ENCODE measurements at places on chromosomes 6 and 20.

DNA sequence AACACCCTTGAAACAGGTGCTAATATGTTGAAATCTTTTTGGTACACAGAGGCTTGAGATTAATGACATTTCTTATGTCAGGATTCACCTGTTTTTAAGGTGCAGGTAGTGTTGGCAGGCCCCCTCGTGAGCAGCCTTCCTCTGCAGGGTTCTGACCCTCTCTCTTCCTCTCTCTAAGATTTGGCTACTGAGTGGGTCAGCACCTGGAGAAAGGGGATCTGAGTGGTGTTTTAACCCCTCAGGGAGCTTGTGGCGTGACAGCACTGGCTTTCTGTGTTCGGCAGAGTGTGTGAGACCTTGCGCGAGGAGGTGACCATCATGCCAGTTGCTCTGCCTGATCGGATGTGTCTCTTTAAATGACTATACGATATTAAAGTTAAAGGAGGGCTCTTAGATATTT is 37.1 kb downstream of the HIVEP1 start:
- peak overlapping the region; percentile 94 for H3K27ac ChIP-seq
- peaks cover 61% of the 10 kb centered on the region for H3K4me1 ChIP-seq
- H3K27me3 ChIP-seq = no peaks in the 10 kb centered on the region
- peak overlapping the region; percentile 65 for H3K4me3 ChIP-seq

- no peak overlapping the region for H3K27ac ChIP-seq
- ATAC-seq = no peak
- H3K27me3 ChIP-seq = peaks cover 24% of the 10 kb centered on the region
- no peaks in the 10 kb centered on the region for H3K36me3 ChIP-seq
- H3K4me1 ChIP-seq = no peaks in the 10 kb centered on the region
- H3K4me3 ChIP-seq = no peak overlapping the region
These were observed 14.6 kb upstream of the SLC22A7 start for GRCh38 chr6:43283514-43283901.

DNA sequence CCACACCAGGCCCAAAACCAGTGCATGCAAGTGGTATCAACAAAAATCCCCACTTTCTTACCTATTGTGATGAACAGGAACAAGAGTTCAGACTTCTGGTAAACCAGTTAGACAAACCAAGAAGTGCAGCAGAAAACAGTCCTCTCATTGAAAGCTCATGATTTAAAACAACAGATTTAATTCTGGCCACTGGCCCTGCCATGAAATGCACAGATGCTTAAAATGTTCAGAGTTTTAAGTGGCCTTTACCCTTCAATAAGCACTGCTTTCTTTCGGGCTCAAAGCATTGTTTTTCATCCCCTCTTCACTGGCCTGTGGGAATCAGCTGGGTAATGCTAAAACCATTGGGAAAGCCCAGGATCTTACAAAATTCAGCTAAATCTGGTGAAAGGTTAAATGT is 102.4 kb upstream of the ISM1 start:
- no peak overlapping the region for H3K27ac ChIP-seq
- no peak overlapping the region for H3K4me3 ChIP-seq
- no peaks in the 10 kb centered on the region for H3K36me3 ChIP-seq
- no peak for ATAC-seq
- H3K27me3 ChIP-seq = no peaks in the 10 kb centered on the region

DNA sequence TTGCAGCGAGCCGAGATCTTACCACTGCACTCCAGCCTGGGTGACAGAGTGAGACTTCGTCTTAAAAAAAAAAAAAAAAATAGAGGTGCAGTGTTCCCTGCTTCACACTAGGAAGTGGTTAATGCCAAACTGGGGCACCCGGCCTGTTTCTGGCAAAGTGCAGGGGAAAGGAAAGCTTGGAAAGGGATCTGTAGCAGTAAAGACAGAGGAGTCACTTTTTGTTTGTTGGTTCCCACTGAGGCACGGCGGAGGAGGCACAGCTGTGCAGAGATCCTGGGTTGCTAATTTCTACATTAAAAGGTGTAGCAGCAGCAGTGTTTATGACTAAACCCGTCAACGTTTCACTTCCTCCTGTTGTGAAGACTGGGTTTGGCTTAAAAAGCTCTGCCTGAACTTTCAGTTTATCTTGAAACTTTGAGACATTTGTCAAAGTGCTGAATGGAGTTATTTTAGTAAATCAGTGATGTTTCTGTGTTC is 125.6 kb downstream of the CARMIL1 start:
- no peak overlapping the region for H3K4me3 ChIP-seq
- H3K36me3 ChIP-seq = no peaks in the 10 kb centered on the region
- no peaks in the 10 kb centered on the region for H3K27me3 ChIP-seq
- H3K27ac ChIP-seq = no peak overlapping the region

DNA sequence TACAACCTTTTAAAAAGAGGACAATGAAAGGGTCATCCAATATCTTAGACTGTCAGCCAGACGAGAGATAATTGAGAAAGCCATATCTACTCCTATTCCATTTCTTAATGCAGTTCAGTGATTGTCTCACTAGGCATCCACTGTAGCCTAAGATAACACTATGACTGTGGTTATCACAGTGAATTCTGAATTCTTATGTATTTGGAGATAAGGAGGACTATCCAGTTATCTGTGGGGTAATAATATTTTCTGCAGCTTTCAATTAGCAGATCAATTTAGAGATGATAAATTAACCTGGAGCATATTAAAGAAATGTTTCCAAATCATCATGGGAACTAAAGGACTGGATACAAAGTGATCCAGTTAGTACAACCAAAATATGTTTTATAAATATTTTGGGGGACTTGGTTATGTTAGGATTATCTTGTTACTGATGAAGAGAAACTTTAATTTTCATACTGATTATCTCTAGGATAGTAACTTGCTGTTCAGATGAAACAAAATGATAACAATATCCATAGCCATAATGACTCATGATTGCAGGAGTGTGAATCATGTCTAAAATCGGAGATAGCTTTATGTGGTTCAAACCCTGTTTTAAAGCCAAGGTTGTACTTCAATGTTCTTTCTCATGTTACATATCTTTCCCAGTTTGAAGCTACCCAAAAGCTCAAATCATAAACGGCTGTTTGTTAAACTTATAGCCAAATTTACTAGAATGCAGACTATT is 1152.0 kb downstream of the HACE1 start:
- no peak overlapping the region for H3K27ac ChIP-seq
- H3K27me3 ChIP-seq = peaks cover 3% of the 10 kb centered on the region
- no peaks in the 10 kb centered on the region for H3K36me3 ChIP-seq
- H3K4me1 ChIP-seq = no peaks in the 10 kb centered on the region
- no peak overlapping the region for H3K4me3 ChIP-seq
- ATAC-seq = no peak

DNA sequence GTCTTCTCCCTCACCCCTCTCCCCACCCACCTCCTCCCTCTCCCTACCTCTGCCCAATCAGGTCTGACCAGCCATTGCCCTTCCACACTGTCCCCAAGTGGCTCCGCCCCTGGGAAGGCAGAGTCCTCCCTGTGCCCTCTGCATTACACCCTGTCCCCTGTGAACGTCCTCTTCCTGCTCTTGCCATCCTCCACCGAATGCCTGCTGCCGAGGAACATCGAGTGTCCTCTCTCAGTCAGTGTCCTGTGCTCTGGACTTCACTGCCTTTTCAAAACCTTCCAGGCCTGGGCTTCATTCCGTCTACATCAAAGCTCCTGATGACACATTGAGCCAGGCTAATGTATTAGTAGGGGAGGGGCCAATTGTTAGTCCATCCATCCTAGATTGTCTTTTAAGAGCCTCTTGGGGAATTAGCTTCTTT is 3.3 kb upstream of the PACSIN1 start:
- H3K4me3 ChIP-seq = no peak overlapping the region
- H3K36me3 ChIP-seq = no peaks in the 10 kb centered on the region
- no peak for ATAC-seq
- H3K27ac ChIP-seq = no peak overlapping the region
- H3K27me3 ChIP-seq = peaks cover 11% of the 10 kb centered on the region

GRCh38 chr6:7684076-7684475 is 41.8 kb upstream of the BMP6 start:
- H3K27ac ChIP-seq = no peak overlapping the region
- no peak for ATAC-seq
- H3K4me3 ChIP-seq = no peak overlapping the region
- H3K4me1 ChIP-seq = no peaks in the 10 kb centered on the region
